ENCODE measurements at places on chromosomes 1 and 21.

DNA sequence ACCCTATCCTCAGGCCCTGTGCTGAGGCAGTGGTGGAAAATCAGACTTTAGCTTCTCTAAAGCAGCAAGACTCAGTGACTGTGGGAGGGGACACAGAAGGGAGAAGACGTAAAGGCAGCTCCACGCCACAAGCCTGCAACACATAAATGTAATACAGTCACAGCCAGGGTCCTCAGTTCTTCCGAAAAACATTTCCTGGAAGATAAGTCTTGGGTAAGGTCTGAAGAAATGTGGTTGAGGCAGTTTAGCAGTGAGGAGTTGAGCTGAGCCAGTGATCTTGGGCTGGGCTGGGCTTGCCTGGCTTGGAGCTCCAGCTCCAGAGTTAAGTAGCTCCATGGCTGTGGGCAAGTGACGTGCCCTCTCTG, 127.8 kb upstream of the ADAR start:
- no peak for DNase-seq

DNA sequence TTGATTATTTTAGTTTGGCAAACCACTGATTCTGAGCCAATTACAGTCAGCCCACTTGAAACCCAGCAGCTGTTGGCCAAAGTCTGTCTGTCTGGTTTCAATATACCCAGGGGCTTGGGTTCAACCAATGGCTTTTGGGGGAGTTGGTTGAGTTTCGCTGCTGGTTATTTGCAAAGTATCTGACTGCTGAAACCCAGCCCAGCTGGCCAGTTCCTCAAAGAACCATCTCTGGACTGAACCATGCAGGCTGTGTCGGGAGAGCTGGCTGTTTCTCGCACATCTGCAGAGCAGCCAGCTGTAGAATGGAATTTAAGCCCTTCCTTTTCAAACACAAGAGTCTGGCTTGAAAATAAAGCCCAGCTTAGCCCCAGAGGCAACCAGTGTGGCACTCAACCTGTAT, 66.0 kb upstream of the PAX7 start:
- DNase-seq, result no peak

- no peak for DNase-seq
Measured at GRCh38 chr21:46213620-46214286, 14.8 kb downstream of the LSS start.

DNA sequence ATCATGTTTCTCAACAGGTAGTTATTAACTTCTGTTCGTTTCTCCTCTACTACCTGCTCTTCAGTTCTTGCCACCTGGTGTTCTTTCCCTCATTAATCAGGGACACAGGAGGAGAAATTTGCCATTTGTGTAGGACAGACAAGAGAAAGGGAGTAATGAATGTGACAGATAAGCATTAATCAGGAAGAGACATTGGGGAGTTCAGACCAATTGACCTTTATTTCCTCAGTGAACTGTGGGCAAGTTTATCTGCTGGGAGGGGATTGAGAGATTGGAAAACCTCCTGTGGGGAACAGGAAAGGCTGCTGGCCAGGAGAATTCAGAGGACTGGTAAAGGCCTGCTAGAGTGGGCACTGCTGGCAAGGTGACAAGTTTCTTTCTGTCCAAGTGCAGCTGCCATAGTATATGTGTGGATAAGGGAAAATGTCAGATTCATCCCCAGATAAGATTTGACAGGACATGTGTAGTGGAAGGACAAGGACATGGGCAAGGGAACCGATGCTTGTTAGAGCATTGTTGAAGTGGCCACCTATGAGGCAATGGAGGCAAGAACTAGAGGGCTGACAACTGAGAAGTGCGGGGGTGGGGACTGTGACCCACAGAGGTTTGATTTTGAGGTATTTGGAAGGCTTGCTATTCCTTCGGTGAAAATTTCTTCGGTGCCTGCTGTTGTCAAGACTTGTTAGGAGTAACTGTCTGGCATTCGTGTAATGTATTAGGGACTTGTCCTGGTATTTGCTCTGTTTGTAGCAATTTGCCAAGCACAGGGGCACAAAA, 12.6 kb downstream of the SZT2 start:
- no peak for DNase-seq

DNA sequence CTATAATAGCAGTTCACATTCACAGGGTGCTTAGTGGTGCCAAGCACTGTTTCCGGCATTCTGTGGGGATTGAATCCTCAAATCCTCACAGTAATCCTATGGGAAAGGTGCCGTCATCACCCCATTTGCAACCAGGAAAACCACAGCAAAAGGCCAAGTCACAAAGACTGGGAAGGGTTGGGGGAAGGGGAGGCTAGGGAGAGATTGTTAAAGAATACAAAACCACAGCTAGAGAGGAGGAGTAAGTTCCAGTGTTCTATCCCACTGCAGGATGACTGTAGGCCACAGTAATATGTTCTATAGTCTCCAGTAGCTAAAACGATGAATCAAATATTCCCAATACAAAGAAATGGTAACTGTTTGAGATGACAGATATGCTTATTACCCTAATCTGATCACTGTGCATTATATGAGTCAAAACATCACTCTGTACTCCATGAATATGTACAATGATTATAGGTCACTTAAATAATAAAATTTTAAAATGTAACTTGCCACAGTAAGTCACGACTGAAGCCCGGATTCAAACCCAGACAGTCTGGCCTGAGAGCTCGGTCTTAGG, 256.8 kb downstream of the TOMM20 start:
- DNase-seq, result no peak

DNA sequence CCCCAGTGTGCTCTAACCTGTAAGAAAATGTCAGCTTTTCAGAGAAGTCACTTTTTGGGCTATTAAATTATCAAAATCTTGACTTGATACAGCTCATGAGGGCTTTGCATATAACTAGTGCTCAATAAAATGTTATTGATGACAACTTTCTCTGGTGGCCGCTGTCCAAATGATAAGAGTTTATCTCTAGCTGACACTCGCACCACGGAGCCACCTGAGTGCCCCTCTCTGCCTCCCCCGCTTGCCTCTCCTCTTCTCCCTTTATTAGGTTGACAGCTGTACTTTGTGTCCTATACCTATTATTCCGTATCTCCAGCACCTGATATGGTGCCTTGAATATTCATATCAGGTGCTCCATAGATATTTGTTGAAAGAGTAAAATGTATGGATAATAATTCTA, 82.8 kb downstream of the PHTF1 start:
- DNase-seq, result no peak

DNA sequence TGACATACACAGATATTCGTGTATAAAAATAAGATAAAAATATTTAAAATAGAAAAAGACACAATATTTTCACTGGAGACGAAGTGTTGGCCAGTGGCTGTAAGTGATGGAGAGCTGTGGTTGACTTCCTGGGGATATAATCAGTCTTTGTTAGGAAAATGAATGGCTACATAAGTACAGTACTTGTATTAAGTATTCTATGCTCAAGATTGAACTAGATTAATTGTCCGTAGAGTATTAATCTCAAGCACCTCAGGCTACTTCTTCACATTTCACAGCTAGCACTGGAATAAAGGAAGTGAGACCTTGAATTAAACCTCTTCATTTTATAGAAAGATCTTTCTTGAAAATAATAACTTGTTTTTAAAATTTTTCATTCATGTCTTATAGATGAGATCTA, 39.0 kb upstream of the RGS5 start:
- DNase-seq, result no peak

DNA sequence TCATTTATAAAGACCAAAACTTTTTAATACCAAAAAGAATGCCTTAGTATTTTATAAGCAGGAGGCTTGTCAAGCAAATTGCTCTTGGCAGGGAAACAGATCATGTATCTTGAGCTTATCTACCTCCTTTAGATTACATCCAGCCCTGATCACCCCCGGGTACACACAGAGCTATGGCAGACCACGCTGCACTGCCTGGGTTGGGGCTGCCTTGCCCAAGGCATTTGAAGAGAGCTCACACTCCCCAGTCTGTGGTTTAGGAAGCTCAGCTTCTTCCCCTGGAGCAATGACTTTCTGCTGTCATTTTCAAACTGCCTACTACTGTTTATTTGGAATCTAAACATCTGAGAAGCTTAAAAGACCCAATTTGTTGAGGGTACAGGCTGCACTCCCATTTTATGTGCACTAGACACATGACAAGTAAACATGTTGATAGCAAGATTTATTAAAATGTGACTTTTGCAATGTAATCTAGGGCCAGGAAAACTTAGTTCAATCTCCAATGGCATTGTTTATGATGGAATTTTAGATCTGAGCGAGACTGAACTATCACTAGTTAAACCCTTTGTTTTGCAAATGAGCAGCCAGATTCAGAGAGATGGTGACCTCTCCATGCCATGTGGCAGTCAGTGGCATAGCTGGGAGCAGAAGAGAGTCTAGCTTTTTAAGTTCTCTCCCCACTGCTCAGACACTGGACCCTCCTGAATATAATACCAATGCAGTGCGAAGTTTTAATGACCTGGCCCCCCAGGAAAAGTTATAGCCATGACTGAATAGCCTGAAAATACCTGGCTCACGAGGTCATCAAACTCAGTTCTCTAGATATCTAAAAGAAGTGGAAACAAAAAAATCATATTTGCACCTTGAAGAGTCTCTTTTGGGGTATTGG, 214.9 kb downstream of the HLX start:
- no peak for DNase-seq

DNA sequence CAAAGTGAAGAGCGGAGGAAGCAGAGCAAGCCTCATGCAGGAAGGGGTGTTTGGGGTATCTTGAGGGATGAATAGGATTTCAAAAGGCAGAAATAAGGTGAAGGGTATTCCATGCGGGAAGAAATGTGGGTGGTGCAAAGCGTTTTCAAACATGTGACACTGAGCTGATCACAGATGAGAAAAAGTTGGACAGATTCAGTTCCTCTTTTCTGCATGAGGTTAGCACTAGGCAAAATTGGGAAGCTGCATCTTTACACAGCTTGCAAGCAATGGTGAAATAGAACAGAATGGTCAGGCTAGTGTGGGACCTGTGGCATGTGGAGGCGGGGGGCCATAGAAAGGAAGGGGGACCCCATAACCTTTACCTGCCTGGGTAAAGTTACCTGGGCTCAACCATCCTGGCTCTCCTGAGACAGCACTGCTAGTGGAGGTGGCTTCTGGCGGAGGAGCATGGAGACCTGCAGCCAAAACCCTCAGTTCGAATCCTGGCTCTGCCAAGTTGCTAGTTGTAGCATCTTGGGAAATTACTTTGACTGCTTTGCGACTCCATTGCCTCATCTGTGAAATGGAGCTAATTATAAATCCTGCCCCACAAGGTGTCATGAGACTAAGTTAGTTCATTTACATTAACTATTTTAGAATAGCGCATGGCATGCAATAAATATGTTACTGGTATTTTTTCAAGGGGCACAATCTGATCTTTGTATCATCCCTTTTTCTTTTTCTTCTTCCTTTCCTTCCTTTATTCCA, 16.4 kb downstream of the KCNA10 start:
- no peak for DNase-seq
